ENCODE measurements at places on chromosomes 4 and X.

DNA sequence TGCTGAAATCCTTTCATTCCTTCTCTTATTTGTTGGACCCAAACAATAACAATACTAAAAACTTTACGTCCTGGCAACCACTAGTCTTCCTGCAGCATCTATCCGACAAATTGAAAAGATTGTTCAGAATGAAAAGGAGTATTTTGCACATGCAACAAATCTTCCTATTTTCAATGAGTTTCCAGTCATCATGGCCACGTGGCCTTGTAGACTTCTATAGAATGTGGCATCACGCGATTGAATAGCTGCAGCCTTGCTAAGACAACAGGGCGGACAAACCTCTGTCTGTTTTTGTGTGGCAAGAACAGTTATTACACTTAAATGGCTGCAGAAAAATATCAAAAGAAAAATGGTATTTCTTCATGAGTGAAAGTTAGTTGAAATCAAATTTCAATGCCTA lies 297.9 kb upstream of the LCORL start:
- no peak for DNase-seq

GRCh38 chr4:16123356-16124084 lies 39.7 kb upstream of the PROM1 start:
- DNase-seq, result no peak

GRCh38 chrX:86946569-86946968 lies 571.0 kb upstream of the KLHL4 start:
- no peak for DNase-seq

DNA sequence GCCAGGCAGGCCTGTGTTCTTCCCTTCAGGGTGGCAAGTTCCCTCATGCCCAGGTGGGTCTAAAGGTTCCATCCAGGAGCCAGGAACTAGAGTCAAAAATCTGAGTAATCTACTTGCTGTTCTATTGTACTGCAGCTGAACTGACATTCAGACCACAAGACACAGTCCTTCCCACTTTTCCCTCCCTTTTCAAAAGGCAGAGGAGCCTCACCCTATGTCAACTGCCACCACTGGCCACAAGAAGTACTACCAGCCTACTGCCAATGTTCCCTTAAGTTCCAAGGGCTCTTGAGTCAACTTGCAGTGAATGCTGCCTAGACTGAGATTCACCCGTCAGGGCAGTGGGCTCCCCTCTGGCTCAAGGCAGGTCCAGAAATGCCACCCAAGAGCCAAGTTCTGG lies 133.5 kb downstream of the FAM47B start:
- no peak for DNase-seq

- no peak for DNase-seq
Measured at GRCh38 chrX:3219231-3219630, 127.2 kb downstream of the MXRA5 start.

DNA sequence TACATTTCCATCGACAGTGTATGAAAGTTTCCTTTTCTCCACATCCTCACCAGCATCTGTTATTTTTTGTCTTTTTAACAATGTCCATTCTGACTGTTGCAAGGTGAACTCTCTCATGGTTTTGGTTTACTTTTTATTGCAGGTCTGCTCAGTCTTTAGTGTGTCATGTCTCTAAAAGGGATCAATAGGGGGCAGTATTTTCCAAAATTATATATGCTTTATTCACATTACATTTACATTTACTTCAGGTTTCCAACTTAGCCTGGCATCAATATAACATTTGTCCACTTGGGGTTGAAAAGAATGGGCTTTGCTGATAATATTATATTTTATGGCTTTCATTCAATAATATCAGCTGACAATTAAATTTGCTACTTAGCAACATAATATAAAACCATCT lies 265.0 kb upstream of the SLITRK2 start:
- DNase-seq, result no peak

- no peak for DNase-seq
Measured at GRCh38 chr4:69092980-69093568, 3.2 kb upstream of the UGT2B7 start.

DNA sequence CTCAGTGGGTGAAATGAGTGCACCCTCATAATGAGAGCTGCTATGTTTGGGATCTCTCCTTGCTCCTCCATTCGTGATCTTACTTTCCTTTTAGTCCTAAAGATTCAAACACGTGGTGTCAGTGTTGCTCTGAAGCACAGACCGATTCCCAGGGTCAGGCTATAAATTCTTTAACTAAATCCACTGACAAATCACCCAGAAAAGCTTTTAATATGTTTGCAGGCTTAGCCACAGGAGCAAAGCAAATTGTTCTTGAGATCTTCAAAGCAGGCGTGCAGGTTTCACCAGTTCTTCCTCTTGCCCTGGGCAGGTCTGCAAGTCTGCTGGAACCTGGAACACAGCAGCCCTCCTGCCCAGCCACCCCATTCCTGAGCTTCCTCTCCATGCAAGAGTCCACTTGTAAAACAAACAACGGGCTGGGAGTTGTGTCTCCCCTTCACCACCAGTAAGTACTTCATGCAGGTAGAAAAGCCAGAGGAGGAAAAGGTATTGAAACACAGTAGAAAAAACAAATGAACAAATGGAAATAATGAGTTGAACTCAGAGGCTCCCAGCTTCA lies 70.1 kb upstream of the ENPP6 start:
- DNase-seq, result no peak

GRCh38 chr4:30160140-30160539 lies 560.0 kb upstream of the PCDH7 start:
- DNase-seq, result no peak

- DNase-seq, result no peak
Measured at GRCh38 chr4:129822701-129823100, 726.7 kb downstream of the C4orf33 start.

- DNase-seq, result no peak
Measured at GRCh38 chr4:4425696-4426095, 38.8 kb downstream of the NSG1 start.

- peak; percentile 57 for DNase-seq
Measured at GRCh38 chr4:164949448-164950143, 27.9 kb downstream of the TRIM61 start.

DNA sequence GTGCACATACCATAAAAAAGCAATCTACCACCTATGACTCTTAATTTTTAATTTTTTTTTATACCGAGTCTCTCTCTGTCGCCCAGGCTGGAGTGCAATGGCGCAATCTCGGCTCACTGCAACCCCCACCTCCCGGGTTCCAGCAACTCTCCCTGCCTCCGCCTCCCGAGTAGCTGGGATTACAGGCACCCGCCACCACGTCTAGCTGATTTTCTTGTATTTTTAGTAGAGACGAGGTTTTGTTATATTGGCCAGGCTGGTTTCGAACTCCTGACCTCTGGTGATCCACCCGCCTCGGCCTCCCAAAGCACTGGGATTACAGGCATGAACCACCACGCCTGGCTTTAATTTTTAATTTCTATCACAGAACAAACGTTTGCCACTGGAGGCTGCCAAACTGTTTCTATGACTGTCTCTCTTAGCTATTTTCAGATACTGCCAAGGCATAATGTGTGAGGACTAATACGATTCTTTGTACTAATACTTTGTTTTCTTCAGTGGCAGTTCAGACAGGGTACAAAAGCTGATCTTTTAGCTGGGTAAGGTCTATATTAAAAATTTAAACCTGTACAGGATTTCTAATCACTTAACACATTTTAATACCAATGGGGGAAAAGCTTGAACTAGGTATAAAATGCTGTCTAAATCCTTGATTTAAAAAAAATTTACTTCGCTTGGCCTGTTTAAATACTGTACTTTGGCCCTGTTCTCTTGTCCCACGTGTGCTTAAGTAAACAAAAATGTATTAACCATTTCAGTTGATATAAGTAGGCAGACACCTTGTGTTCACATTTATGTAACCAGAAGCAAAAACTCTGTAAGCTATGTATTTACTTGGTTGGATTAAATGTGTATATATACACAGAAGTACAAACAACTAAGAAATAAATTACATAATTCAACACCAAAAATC lies 2.3 kb downstream of the PGRMC2 start:
- no peak for DNase-seq

- DNase-seq, result no peak
Measured at GRCh38 chrX:148600131-148600530, 99.7 kb downstream of the AFF2 start.

- no peak for DNase-seq
Measured at GRCh38 chrX:12894074-12895030, 12.1 kb upstream of the TLR8 start.

GRCh38 chrX:21708116-21708515 lies 49.8 kb downstream of the SMPX start:
- no peak for DNase-seq

- no peak for DNase-seq
Measured at GRCh38 chr4:55050418-55050950, 74.9 kb downstream of the KDR start.

GRCh38 chrX:108268434-108269080 lies 169.7 kb downstream of the COL4A6 start:
- no peak for DNase-seq

- DNase-seq, result no peak
Measured at GRCh38 chr4:171846893-171847292, 33.7 kb downstream of the GALNTL6 start.

DNA sequence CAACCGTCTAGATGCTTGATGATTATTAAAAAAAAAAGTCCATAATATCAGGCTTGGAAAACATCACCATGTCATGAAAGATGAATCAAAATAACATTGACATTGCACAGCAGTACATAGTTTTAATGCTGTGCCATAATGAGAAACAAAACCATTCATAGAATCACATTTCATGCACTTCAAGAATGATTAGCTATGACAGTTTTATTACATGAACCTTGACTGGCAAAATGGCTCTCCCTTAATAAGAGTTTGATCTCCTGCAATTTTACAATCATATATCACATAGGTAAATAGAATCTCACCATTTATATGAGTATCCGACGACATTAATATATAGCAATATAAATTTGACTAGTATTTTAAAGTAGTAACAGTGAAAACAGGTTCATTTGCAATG lies 49.8 kb downstream of the TECRL start:
- DNase-seq, result no peak

- DNase-seq, result no peak
Measured at GRCh38 chr4:172985552-172985951, 183.1 kb upstream of the GALNT7 start.

DNA sequence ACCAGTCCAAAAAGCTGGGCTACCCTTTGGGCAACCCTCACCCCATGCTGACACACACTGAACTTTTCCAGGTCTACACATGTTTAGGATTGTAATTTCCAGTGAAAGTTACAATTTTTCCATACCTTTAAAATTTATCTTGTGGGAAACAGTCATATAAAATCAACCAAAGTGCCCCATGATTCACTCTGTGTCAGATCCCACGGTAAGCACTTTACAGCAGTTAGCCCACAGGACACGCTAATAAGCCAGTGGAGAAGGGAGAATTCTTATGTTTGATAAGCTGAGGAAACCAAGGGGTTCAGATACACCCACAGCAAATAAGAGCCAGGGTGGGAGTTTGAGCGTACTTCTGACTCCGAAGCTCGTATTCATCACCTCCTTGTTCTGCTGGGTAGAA lies 72.4 kb upstream of the TBL1X start:
- no peak for DNase-seq

GRCh38 chr4:68498413-68499007 lies 51.2 kb downstream of the TMPRSS11E start:
- DNase-seq, result peak; percentile 63

GRCh38 chr4:172660251-172660650 lies 508.4 kb upstream of the GALNT7 start:
- no peak for DNase-seq

GRCh38 chrX:42028109-42028508 lies 104.8 kb upstream of the CASK start:
- DNase-seq, result no peak

DNA sequence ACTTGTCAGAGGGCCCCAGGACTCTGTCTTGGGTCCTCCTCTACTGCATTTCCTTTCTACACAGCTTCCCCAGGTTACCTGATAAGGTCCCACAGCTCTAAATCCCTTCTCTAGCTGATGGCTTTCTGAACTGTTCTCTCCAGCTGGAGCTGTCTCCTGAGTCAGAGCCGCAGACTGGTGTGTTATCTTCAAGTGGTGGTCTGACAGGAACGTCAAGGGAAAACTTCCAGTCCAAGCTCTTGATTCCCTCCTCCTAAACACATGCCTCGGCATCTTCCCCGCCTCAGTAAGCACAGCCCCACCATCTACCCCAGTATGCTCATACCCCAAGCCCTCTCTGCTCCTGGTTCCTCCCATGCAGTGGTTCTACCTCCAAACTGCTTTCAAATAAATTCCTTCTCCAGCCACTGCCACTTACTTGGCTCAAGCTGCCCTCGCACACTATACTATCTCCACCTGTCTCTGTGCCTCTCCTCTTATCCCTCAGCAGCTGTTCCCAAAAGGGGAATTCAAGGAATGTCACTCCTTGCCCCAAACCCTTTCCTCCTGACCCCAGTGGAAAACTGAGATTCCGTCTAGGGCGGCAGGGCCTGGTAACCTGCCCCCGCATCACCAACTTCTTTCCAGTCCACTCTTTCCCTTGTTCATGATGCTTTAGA lies 17.2 kb upstream of the CENPU start:
- no peak for DNase-seq

- DNase-seq, result no peak
Measured at GRCh38 chr4:5973486-5974220, 44.6 kb downstream of the C4orf50 start.

- no peak for DNase-seq
Measured at GRCh38 chr4:37879365-37879764, 11.5 kb upstream of the TBC1D1 start.

DNA sequence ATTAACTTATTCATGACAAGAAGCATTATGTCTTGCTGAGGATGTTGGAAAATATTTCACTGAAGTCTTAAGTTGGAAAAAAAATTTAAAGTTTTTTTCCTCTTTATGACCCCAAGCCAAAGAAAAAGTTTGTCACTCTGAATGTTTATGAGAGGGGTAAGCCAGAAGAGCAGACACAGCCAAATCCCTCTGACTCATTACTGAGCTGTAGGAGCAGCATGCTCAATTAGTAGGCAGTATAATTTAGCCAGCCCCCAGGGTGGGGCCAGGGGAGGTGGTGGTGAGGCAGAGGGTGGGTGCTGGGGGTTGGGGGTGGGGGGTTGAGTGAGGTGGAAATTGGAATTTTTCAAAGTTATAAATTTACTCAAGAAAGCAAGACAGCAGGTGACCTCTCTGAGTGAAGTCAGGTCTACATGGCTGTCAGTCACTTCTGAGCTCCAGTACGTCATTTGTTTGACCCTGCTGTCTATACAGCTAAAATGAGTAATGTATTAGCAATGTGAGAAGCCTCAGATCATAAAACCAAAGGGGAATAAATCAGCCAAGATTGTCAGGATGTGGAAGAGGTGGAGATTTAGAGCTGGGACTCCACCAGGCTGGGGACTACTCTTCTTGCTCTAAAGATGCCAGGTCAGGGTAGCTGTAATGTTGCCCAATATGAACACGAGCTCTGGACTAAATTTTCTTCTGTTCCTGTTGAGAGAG lies 98.8 kb upstream of the NDP start:
- DNase-seq, result no peak

DNA sequence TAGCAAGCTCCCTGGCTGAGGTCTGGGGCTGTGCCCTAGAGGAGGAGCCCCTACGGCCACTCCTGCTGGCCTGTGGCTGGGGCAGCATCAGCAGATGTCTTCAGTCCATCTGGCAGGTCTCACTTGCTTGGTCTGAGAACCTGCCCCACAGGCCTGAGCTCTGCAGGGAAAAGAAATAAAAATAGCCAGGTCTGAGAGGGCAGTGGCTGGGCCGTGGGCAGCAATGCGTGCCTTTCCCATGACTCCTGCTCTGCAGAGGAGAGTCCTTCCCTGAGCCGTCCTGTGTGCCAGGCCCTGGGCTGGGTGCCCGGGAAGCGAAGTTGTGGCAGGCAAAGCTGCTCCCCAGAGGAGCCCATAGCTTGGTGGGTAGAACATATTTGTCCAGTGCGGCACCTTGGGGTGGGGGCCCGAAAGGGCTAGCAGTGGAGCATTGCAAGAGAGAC lies 11.3 kb upstream of the KIAA0232 start:
- no peak for DNase-seq

GRCh38 chr4:39846120-39846519 lies 131.6 kb downstream of the PDS5A start:
- DNase-seq, result no peak

Measured in right hindlimb (tissue), 1 donor.